ENCODE measurements at places on chromosomes 12 and 14. TPM values are rescaled to one million over a fixed set of nuclear protein-coding genes. Genes with fewer than 3 reads are reported as not detected.

DNA sequence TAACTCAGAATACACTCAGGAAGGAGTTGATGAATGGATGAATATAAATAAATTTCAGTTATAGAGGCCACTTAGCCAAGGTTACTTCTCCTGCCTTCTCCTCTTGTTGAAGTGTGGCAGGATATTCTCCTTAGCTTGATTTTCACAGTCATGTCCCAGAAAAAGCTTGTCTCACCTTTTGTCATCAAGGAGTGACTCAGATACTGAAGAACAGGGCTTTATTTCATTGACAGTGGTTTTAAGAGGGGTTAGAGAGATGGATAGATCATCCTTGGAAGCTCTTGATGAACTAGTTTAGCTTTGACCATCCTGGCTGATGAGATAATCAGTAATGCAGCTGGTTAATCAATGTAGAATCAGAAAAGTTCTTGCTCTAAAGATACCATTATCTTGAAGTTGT lies 35.0 kb upstream of the CFAP54 start:
- H3K36me3 ChIP-seq = no peaks in the 10 kb centered on the region
- no peaks in the 10 kb centered on the region for H3K4me1 ChIP-seq
- DNase-seq = no peak
- no peak overlapping the region for H3K27ac ChIP-seq

- no peaks in the 10 kb centered on the region for H3K4me1 ChIP-seq
- no peak for DNase-seq
- H3K27me3 ChIP-seq = no peaks in the 10 kb centered on the region
- H3K36me3 ChIP-seq = no peaks in the 10 kb centered on the region
These were observed 143.3 kb downstream of the DICER1 start for GRCh38 chr14:95014036-95014435.

DNA sequence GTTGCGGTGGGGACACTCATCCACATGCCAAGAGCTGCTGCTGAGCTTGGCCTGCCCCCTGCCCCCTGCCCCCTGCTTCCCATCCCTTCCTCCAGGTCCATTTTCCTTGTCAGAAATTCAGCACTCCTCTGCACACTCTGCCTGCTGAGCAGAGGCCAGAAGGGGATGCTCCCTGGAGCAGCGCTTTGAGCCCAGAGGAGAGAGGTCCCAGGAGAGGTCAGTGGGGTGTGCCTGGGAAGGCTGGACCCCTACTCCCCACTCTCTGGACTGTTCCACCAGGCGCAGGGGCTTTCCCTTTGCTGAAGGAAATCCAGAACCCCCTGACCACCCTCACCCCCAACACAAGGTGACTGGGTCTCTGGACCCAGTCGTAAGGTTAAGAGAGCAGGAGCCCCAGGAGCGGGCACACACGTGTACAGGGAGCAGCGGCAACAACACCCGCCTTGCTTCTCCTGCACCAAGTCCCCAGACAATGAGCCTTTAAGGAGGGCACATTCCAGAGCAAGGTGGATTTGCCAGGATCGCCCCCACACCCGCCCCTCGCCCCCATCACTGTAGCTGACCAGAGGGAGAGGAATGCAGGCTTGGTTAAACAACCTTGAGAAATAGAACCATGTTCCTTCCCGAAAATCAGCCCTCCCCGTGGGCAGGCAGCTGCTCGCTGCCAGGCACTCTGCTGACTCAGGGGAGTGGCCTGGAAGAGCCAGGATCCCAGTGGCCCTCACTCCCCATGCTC lies 30.7 kb downstream of the ISCA2 start:
- H3K4me1 ChIP-seq = no peaks in the 10 kb centered on the region
- no peaks in the 10 kb centered on the region for H3K36me3 ChIP-seq
- H3K4me3 ChIP-seq = no peak overlapping the region
- DNase-seq = no peak

- no peak for DNase-seq
- no peaks in the 10 kb centered on the region for H3K4me1 ChIP-seq
- H3K27ac ChIP-seq = no peak overlapping the region
- no peaks in the 10 kb centered on the region for H3K36me3 ChIP-seq
- no peak overlapping the region for H3K4me3 ChIP-seq
These were observed 173.4 kb downstream of the KITLG start for GRCh38 chr12:88406905-88407304.

- DNase-seq = peak; percentile 95
- peaks cover 31% of the 10 kb centered on the region for H3K4me1 ChIP-seq
- no peaks in the 10 kb centered on the region for H3K36me3 ChIP-seq
- H3K27ac ChIP-seq = peak within 1 kb of the TSS; percentile 72
- H3K4me3 ChIP-seq = peak within 1 kb of the TSS; percentile 78
- H3K27me3 ChIP-seq = no peaks in the 10 kb centered on the region
These were observed at the start of gene FBRSL1 for GRCh38 chr12:132489602-132490266. Gene FBRSL1 (plus strand): TSS chr12:132490151.

- peak; percentile 92 for DNase-seq
- peaks cover 13% of the 10 kb centered on the region for H3K4me1 ChIP-seq
- no peak overlapping the region for H3K4me3 ChIP-seq
- H3K36me3 ChIP-seq = peaks cover 5% of the 10 kb centered on the region
These were observed 29.0 kb upstream of the AMN start for GRCh38 chr14:102893452-102893851.

- no peaks in the 10 kb centered on the region for H3K4me1 ChIP-seq
- H3K4me3 ChIP-seq = no peak overlapping the region
- no peak overlapping the region for H3K27ac ChIP-seq
- no peaks in the 10 kb centered on the region for H3K36me3 ChIP-seq
These were observed 160.9 kb upstream of the EEA1 start for GRCh38 chr12:93089805-93090569.

- H3K27ac ChIP-seq = peak overlapping the region; percentile 80
- peak overlapping the region; percentile 52 for H3K4me3 ChIP-seq
- peaks cover 5% of the 10 kb centered on the region for H3K36me3 ChIP-seq
- peak; percentile 78 for DNase-seq
These were observed 776 bp downstream of the RDH5 start for GRCh38 chr12:55720894-55721444.

GRCh38 chr14:63249092-63249491 lies 44.8 kb downstream of the RHOJ start:
- no peak overlapping the region for H3K27ac ChIP-seq
- no peaks in the 10 kb centered on the region for H3K36me3 ChIP-seq
- H3K4me1 ChIP-seq = no peaks in the 10 kb centered on the region
- no peak overlapping the region for H3K4me3 ChIP-seq

GRCh38 chr12:75724928-75725312 lies 213.5 kb upstream of the KRR1 start:
- H3K36me3 ChIP-seq = no peaks in the 10 kb centered on the region
- H3K27ac ChIP-seq = no peak overlapping the region
- H3K4me3 ChIP-seq = no peak overlapping the region
- DNase-seq = no peak

GRCh38 chr14:51546603-51547258 lies 105.0 kb upstream of the FRMD6 start:
- DNase-seq = no peak
- peak overlapping the region; percentile 7 for H3K27ac ChIP-seq
- no peaks in the 10 kb centered on the region for H3K27me3 ChIP-seq

GRCh38 chr12:20368114-20368650 lies at the start of gene PDE3A:
Gene PDE3A (plus strand): TSS chr12:20368537. CDS start chr12:20369285, 748 bp downstream.
- H3K4me3 ChIP-seq = peak within 1 kb of the TSS; percentile 43
- peaks cover 15% of the 10 kb centered on the region for H3K27me3 ChIP-seq
- peak; percentile 44 for DNase-seq
- H3K27ac ChIP-seq = peak within 1 kb of the TSS; percentile 52
- H3K36me3 ChIP-seq = no peaks in the 10 kb centered on the region
- no peaks in the 10 kb centered on the region for H3K4me1 ChIP-seq

- H3K4me3 ChIP-seq = no peak overlapping the region
- H3K27me3 ChIP-seq = no peaks in the 10 kb centered on the region
- no peaks in the 10 kb centered on the region for H3K36me3 ChIP-seq
- no peaks in the 10 kb centered on the region for H3K4me1 ChIP-seq
These were observed 14.5 kb downstream of the CBX5 start for GRCh38 chr12:54265364-54265812.

GRCh38 chr12:8985213-8985754 lies 4.1 kb upstream of the KLRG1 start:
- H3K4me1 ChIP-seq = no peaks in the 10 kb centered on the region
- no peaks in the 10 kb centered on the region for H3K36me3 ChIP-seq
- no peaks in the 10 kb centered on the region for H3K27me3 ChIP-seq
- H3K4me3 ChIP-seq = no peak overlapping the region
- DNase-seq = no peak

- no peaks in the 10 kb centered on the region for H3K27me3 ChIP-seq
- no peak overlapping the region for H3K4me3 ChIP-seq
- no peak for DNase-seq
These were observed 101.4 kb downstream of the TTC7B start for GRCh38 chr14:90714811-90715210.

- no peaks in the 10 kb centered on the region for H3K27me3 ChIP-seq
- no peak overlapping the region for H3K4me3 ChIP-seq
- H3K27ac ChIP-seq = no peak overlapping the region
- DNase-seq = no peak
These were observed 155.5 kb upstream of the CCND2 start for GRCh38 chr12:4118017-4118510.

- no peak overlapping the region for H3K4me3 ChIP-seq
- H3K4me1 ChIP-seq = no peaks in the 10 kb centered on the region
- H3K36me3 ChIP-seq = no peaks in the 10 kb centered on the region
- H3K27ac ChIP-seq = no peak overlapping the region
- H3K27me3 ChIP-seq = no peaks in the 10 kb centered on the region
These were observed 101.6 kb downstream of the SLC25A47 start for GRCh38 chr14:100424504-100425428.

DNA sequence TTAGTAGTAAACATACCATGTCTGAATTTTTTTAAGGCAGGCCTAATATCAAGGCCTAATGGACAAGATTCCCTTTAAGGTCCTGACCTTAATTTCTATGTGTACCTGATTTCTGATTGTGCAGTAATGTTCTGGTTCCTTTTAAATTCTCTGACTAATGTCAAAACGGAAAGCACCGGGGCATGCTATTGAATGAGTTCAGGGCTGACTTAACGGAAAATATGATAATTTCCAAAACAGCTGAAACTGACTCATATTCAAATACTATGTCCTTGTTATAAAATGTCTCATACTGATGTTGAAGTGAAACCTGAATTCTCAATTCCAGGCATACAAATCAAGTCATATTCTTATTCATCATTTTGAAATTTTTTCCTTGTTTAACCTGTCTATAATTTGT lies 6.7 kb downstream of the TAS2R43 start:
- no peak for DNase-seq
- no peaks in the 10 kb centered on the region for H3K36me3 ChIP-seq
- no peaks in the 10 kb centered on the region for H3K4me1 ChIP-seq
- no peak overlapping the region for H3K4me3 ChIP-seq
- no peaks in the 10 kb centered on the region for H3K27me3 ChIP-seq
- no peak overlapping the region for H3K27ac ChIP-seq

DNA sequence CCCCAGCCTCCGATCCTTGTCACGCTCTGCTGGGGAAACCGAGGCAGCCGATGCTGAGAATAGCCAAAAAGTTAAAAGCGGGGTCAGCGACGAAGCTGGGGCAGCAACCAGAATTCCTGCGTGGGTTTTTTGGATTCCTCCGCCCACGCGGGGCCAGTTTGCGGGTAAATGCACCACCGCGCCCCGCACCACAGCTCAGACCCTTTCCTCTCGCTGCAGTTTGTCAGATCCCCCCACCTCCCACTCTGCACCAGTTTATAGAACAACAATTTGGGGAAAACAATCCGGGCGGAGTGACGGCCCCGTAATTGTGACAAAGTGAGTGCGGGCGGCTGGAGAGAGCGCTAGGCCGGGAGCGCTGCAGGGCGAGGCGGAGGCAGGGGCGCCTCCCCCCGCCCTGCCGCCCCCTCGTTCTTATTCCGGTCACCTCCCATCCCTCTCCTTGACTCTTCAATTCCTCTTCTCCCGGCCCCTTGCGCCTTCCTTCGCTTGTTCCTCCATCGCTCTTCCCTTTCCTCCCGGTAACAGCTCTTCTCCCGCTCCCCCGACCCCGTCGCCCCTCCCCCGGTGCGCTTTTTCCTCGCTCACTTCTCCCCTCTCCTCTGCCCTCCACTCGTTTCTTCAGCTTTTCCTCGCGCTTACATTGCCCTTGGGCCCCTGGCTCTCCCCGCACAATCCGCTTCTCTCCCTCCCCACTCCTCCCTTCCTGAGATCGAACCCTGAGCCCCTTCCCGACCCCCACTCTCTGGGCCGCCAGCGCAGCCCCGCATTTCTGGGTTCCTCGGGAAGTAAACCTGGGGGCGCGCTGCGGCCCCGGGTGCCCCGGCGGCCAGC lies 646 bp upstream of the DNAJC22 start:
- peak overlapping the region; percentile 26 for H3K27ac ChIP-seq
- H3K27me3 ChIP-seq = no peaks in the 10 kb centered on the region
- DNase-seq = peak; percentile 31
- H3K36me3 ChIP-seq = peaks cover under 1% of the 10 kb centered on the region
- peaks cover 37% of the 10 kb centered on the region for H3K4me1 ChIP-seq
- peak overlapping the region; percentile 66 for H3K4me3 ChIP-seq

DNA sequence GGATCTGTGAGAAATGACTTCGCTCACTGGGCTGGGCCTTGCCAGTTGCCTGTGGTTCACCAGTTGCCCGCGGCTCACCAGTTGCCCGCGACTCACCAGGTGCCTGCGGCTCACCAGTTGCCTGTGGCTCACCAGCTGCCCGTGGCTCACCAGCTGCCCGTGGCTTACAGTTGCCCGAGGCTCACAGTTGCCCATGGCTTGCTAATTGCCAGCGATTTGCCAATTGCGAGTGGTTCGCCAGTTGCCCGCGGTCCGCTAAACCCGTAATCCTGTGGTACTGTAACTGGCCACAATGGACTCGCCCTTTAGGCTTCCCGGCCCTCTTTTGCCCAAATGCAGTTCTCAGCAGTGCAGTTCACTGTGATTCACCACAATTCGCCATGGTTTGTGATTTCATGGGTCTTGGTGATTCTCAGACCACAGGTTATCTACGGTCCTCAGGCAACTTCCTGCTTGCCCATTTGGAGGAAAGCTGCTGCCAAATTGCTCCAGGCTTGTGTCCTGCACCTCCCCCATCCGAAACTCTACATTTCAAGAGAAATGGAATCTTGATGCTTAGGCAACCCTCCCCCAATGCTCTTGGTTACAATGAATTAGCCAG lies 15.0 kb upstream of the MEG3 start:
- H3K27ac ChIP-seq = no peak overlapping the region
- no peak overlapping the region for H3K4me3 ChIP-seq
- no peak for DNase-seq
- no peaks in the 10 kb centered on the region for H3K36me3 ChIP-seq
- no peaks in the 10 kb centered on the region for H3K4me1 ChIP-seq
- H3K27me3 ChIP-seq = no peaks in the 10 kb centered on the region

DNA sequence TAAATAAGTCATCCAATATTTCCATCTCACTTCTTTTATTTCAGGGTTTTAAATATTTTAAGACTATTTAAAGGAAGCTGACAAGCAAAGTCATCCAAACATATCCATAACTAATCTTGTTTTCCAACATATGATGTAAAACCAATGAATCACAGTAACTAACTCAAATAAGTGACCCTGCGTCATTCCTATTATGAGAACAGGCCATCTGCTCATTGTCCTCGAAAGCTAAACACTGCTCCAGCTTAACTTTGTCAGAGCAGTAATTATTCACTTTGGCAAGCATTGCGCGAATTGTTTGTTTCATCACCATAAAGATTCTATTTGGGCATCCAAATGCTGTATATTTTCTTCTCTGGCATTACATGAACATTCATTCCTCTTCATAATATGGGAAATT lies 99.1 kb downstream of the CAPZA3 start:
- DNase-seq = no peak
- no peaks in the 10 kb centered on the region for H3K4me1 ChIP-seq
- no peak overlapping the region for H3K27ac ChIP-seq
- H3K4me3 ChIP-seq = no peak overlapping the region
- H3K36me3 ChIP-seq = no peaks in the 10 kb centered on the region
- H3K27me3 ChIP-seq = no peaks in the 10 kb centered on the region

TAS2R9 gene
- not detected for total RNA-seq

TPH2 gene
- not detected for total RNA-seq

TFCP2 gene
- total RNA-seq = 6.6 TPM

LYZ gene
- 16.0 TPM for total RNA-seq

KCNC2 gene
- total RNA-seq = not detected

PTGDR gene
- not detected for total RNA-seq

CHFR gene
- 14.7 TPM for total RNA-seq

FAIM2 gene
- 0.16 TPM for total RNA-seq

SIX4 gene
- 0.43 TPM for total RNA-seq

NINJ2 gene
- 6.4 TPM for total RNA-seq

Measured in right lobe of liver (tissue), 6 donors.